ENCODE measurements at places on chromosomes 1 and 21.

GRCh38 chr1:227934476-227935313, 13.0 kb downstream of the WNT9A start:
- H3K27ac ChIP-seq, result no peak overlapping the region
- no peak overlapping the region for H3K4me3 ChIP-seq
- no peaks in the 10 kb centered on the region for H3K4me1 ChIP-seq
- no peaks in the 10 kb centered on the region for H3K27me3 ChIP-seq
- DNase-seq, result no peak

DNA sequence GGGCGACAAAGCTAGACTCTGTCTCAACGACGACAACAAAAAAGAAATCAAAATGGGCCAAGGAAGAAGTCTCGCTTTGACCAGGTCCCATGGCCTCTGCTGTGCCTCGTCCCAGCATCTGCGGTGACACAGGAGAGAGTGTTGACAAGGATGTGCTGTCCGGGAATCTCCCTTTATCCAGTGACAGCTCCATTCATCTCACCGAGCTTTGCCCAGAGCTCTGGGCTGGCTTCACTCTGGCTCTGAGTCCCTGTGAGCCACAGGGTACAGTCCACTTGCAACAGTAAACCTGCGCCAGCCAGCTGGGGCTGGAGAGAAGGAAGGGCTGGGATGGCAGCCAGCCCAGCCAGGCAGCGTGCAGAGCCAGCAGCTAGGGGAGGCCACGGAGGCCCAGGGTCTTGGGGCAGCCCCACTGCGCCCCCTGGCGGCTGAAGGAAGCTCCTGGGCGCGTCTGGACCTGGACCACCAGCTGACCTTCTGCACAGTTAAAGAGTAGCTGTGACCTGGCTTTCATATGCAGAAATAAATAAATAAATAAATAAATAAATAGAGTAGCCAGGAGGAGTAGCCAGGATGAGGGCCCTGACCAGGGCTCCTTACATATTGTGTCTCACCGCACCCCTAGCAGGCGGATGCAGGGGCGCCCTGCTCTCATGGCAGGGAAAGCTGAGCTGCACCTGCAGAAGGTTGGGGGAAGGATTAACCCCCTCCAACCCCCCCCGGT, 29.7 kb downstream of the ENO1 start:
- peak; percentile 79 for DNase-seq
- H3K27ac ChIP-seq, result no peak overlapping the region
- peaks cover 7% of the 10 kb centered on the region for H3K4me1 ChIP-seq
- no peaks in the 10 kb centered on the region for H3K36me3 ChIP-seq
- no peak overlapping the region for H3K4me3 ChIP-seq

DNA sequence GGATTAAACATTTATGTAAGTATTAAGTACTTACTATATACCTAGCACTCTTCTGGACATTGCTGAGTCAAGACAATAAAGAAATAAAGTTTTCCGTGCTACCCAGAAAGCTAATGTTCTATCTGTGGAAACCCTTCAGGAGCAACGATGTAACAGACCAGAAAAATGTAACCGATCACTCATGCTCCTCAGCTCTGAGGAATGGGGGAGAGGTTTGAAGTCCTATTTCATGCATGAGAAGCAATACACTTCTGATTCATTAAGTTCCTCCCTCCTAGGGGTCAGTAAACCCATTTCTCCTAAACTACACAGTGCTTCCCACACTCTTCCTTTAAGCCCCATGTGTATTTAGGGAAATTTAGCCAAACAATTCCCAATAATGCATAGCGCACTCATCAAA, 25.6 kb upstream of the KAZN start:
- H3K27me3 ChIP-seq, result no peaks in the 10 kb centered on the region
- no peaks in the 10 kb centered on the region for H3K4me1 ChIP-seq
- no peaks in the 10 kb centered on the region for H3K36me3 ChIP-seq
- no peak overlapping the region for H3K4me3 ChIP-seq
- no peak overlapping the region for H3K27ac ChIP-seq

DNA sequence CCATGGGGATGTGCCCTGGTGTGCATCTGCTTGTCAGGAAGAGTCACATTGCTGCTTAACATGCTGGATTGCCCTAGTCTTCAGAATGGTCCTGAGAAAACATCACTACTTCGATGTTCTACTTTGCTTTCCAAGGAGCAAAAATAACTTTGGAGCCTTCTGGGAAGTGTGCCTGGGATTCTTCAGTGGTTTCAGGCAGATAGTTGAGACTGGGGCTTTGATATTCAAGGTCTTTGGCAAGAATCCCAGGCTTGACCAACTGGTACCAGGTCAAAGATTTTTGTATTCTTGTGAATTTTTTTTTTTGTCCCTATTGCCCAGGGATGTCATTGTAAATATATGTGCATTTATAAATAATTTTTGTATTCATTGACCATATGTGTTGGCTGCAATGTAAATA, 51.4 kb downstream of the LRIG2 start:
- H3K4me3 ChIP-seq, result no peak overlapping the region
- no peak overlapping the region for H3K27ac ChIP-seq
- DNase-seq, result no peak
- peaks cover 65% of the 10 kb centered on the region for H3K36me3 ChIP-seq
- H3K27me3 ChIP-seq, result no peaks in the 10 kb centered on the region

GRCh38 chr1:59917026-59917784, 9.4 kb downstream of the CYP2J2 start:
- no peaks in the 10 kb centered on the region for H3K4me1 ChIP-seq
- H3K27ac ChIP-seq, result no peak overlapping the region
- H3K27me3 ChIP-seq, result no peaks in the 10 kb centered on the region
- no peak overlapping the region for H3K4me3 ChIP-seq
- no peak for DNase-seq

GRCh38 chr1:38027201-38028104, 14.9 kb downstream of the UTP11 start:
- no peak overlapping the region for H3K4me3 ChIP-seq
- no peak overlapping the region for H3K27ac ChIP-seq
- H3K27me3 ChIP-seq, result no peaks in the 10 kb centered on the region
- DNase-seq, result no peak

- H3K27ac ChIP-seq, result no peak overlapping the region
- H3K4me1 ChIP-seq, result no peaks in the 10 kb centered on the region
- DNase-seq, result no peak
These were observed 47.3 kb upstream of the GPR37L1 start for GRCh38 chr1:202075389-202075788.

DNA sequence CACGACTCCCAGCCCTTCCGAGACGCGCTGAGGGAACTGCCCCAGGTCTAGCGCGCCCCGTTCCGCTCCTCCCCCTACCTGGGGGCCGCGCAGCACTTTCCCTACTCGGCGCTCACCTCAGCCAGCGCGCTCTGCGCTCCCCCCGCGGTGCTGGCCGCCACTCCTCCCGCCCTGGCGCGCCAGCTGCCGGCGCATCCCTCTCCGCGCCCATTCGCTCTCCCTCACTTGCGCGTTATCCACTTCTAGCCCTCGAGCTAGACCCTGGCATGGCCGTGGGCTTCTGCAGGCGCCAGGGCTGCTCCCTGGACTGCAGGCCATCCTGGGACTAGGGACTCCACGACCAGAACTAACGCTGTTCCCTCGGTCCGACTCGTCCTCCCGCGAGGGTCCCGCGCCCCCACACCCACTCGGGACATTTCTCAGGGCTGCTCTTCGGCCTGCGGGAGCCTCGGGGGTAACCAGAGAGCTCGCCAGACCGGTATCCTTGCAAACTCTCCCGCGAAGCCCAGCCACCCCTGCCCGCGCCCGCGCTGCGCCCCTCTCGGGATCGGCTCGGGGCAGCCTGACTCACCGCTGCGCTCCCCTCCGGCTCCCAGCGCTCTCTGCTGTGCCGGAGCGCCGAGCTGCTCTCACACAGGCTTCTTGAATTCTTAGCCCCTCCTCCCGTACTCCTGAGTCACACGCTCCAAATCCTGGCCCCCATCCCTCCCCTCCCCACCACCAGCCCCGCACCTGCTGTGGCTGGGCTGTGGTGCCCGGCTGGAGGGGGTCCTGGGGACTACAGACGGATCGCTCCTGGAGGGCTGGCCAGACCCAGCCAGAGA, at the start of gene NGF:
Gene NGF, minus strand, starts transcription at position 617 of the 824 bp plus-strand sequence. CDS start 51,454 bp downstream, outside the sequence.
- DNase-seq, result no peak
- H3K4me3 ChIP-seq, result no peak within 1 kb of the TSS
- no peaks in the 10 kb centered on the region for H3K4me1 ChIP-seq
- H3K27ac ChIP-seq, result no peak within 1 kb of the TSS

- peaks cover 10% of the 10 kb centered on the region for H3K27me3 ChIP-seq
- no peak for DNase-seq
- H3K36me3 ChIP-seq, result no peaks in the 10 kb centered on the region
- H3K27ac ChIP-seq, result no peak overlapping the region
- no peaks in the 10 kb centered on the region for H3K4me1 ChIP-seq
- no peak overlapping the region for H3K4me3 ChIP-seq
These were observed 740.1 kb downstream of the MATN1 start for GRCh38 chr1:29983321-29983720.

GRCh38 chr1:51347398-51348146, 17.2 kb upstream of the TTC39A start:
- H3K4me1 ChIP-seq, result peaks cover 8% of the 10 kb centered on the region
- H3K27me3 ChIP-seq, result peaks cover 35% of the 10 kb centered on the region
- no peak for DNase-seq
- H3K27ac ChIP-seq, result no peak overlapping the region

- no peak overlapping the region for H3K27ac ChIP-seq
- DNase-seq, result no peak
- H3K27me3 ChIP-seq, result peaks cover 18% of the 10 kb centered on the region
- H3K4me3 ChIP-seq, result no peak overlapping the region
- H3K36me3 ChIP-seq, result no peaks in the 10 kb centered on the region
These were observed 20.6 kb upstream of the ATF3 start for GRCh38 chr1:212587888-212588510.

GRCh38 chr1:221503268-221503667, 238.6 kb downstream of the DUSP10 start:
- H3K36me3 ChIP-seq, result no peaks in the 10 kb centered on the region
- H3K4me3 ChIP-seq, result no peak overlapping the region
- no peaks in the 10 kb centered on the region for H3K4me1 ChIP-seq
- DNase-seq, result no peak
- H3K27me3 ChIP-seq, result no peaks in the 10 kb centered on the region
- H3K27ac ChIP-seq, result no peak overlapping the region

Data from CD4-positive, alpha-beta T cell (primary cell).